ENCODE measurements at places on chromosomes 6 and 20.

- no peak for DNase-seq
Observed at GRCh38 chr20:52473186-52473585, 281.6 kb upstream of the ZFP64 start.

GRCh38 chr6:15462717-15463525 is 199.9 kb downstream of the DTNBP1 start:
- peak; percentile 38 for DNase-seq

GRCh38 chr6:154956771-154957522 is 38.2 kb upstream of the TIAM2 start:
- DNase-seq = no peak

DNA sequence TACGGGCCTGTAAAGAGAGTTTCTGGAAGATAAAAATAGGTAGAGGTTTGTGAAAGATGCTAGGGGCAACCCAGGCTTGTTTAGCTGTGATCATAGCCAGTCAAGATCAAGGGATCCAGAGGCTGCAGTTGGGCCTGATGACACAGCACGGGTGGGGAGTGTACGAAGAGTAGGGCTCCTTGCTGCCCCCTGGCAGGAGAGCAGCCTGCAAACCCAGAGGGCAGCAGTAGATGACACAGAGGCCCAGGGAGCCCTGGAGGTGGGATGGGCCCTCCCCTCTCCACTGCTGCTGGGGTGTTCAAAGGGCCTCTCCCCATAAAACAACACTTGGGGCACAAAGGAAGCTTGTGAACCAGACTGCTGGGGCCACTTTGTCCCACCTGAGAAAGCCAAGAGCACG is 47.2 kb downstream of the VEGFA start:
- no peak for DNase-seq

GRCh38 chr6:74114428-74114827 is 418.4 kb downstream of the CD109 start:
- DNase-seq = no peak

DNA sequence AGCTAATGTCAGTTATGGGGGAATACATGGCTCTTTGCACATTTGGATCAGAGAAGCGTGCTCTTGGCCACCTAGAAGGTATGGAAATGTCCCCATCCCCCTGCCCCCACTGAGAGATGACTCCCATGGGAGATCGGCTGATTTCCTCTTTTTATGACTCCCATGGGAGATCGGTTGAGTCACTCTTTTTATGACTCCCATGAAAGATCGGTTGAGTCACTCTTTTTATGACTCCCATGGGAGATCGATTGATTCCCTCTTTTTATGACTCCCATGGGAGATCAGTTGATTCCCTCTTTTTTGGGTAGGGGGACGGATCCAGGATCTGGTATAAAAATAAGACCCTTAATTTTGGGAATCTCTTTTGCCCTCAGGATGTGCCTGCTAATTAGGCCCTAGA is 10.3 kb upstream of the TAAR9 start:
- no peak for DNase-seq

GRCh38 chr6:53439556-53439955 is 90.8 kb upstream of the ELOVL5 start:
- no peak for DNase-seq

DNA sequence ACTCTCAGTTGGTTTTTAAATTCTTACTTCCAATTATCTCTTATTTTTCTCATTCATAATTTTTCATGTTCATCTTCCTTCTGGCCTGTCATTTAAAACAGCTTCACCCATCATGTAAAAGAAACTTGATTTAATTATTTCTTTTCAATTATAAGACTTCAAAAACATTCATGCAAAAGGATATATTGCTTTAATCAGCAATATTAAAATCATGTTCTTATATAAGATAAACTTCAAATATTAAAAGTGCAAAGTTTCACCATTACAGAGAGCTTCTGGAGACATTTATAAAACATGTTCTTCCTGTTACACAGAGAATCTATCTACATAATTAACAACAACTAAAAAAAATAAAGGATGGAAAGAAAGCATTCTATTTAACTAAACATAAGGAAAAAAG is 396.7 kb upstream of the RUNX2 start:
- DNase-seq = no peak
